ENCODE measurements at places on chromosomes 3 and 15. TPM values are rescaled to one million over a fixed set of nuclear protein-coding genes. Genes with fewer than 3 reads are reported as not detected.

Gene PSTPIP1
- 63.3 TPM for polyA plus RNA-seq

- no peaks in the 10 kb centered on the region for H3K27me3 ChIP-seq
- H3K27ac ChIP-seq: no peak overlapping the region
- no peak overlapping the region for H3K4me3 ChIP-seq
- H3K4me1 ChIP-seq: no peaks in the 10 kb centered on the region
These were observed 32.8 kb downstream of the COPS2 start for GRCh38 chr15:49122541-49123062.

- no peak overlapping the region for H3K4me3 ChIP-seq
These were observed 37.3 kb upstream of the CMTM8 start for GRCh38 chr3:32200992-32201758.

Gene AMT
- polyA plus RNA-seq: 0.15 TPM

- no peaks in the 10 kb centered on the region for H3K4me1 ChIP-seq
- H3K27ac ChIP-seq: no peak overlapping the region
- no peak for DNase-seq
- H3K4me3 ChIP-seq: no peak overlapping the region
These were observed 24.9 kb downstream of the ZXDC start for GRCh38 chr3:126450744-126451143.

- no peaks in the 10 kb centered on the region for H3K36me3 ChIP-seq
- no peak for DNase-seq
- peaks cover 36% of the 10 kb centered on the region for H3K4me1 ChIP-seq
These were observed 105.1 kb upstream of the TRPM1 start for GRCh38 chr15:31206386-31207181.

DNA sequence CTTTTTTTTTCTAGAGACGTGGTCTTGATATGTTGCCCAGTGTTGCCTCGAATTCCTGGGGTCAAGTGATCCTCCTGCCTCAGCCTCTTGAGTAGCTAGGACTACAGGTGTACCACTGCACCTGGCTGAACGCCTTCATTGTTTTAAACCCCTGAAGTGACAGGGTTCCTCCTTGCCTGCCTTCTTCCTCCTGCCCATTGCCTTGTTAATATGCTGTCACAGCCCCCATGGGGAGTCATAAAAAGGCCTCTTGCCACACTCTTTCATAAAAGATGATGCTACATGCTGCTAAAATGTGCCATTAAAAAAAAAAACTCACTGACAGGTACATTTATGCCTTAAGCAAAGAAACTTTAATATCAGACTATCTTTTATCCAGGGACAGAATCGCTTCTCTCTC lies 116.8 kb upstream of the SKOR1 start:
- H3K4me1 ChIP-seq: no peaks in the 10 kb centered on the region
- H3K27me3 ChIP-seq: no peaks in the 10 kb centered on the region
- no peaks in the 10 kb centered on the region for H3K36me3 ChIP-seq
- DNase-seq: no peak
- H3K4me3 ChIP-seq: no peak overlapping the region

Gene TM4SF18
- not detected for polyA plus RNA-seq

DNA sequence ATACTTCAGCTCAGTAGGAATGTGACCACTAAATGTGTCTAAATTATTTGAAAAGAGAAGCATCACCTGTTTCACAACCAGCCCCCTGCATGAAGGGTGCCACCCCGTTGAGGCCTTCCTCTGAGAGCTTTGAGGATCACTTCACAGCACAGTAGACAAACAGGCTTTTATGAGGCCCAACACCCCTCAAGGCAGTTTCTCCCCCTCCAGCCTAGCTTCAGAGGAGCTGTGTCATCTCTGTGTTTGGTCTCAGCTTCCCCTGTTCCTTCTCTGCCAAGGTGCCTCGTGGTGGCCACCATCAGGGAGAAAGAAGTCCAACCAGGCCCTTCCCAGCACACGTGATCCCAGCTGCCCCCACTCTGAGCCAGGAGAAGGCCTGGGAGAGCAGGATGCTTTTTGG lies 21.6 kb upstream of the DUSP7 start:
- H3K27me3 ChIP-seq: no peaks in the 10 kb centered on the region
- no peak for DNase-seq
- no peak overlapping the region for H3K27ac ChIP-seq
- no peaks in the 10 kb centered on the region for H3K4me1 ChIP-seq

DNA sequence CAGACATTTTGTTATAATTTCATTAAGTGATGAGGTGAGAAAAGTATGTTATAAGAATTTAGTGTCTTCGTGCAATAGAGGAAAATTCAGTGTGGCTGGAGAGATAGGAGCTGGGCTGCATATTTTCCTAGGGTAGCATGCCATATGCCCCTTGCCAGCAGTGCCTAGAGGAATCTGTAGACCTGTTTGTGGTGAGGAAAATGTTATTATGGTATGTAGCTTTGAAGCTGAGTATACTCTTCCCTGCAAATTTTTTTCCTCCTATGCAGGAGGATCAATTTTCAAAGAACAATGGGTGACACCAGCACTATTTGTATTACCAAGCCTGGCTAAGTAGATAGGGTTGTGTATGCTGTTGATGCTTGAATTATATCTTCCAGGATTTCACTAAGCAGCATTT lies 200.6 kb downstream of the EDEM1 start:
- no peaks in the 10 kb centered on the region for H3K4me1 ChIP-seq
- no peak overlapping the region for H3K27ac ChIP-seq
- no peak for DNase-seq
- H3K36me3 ChIP-seq: no peaks in the 10 kb centered on the region
- no peaks in the 10 kb centered on the region for H3K27me3 ChIP-seq

Gene MRPL46
- 60.2 TPM for polyA plus RNA-seq

DNA sequence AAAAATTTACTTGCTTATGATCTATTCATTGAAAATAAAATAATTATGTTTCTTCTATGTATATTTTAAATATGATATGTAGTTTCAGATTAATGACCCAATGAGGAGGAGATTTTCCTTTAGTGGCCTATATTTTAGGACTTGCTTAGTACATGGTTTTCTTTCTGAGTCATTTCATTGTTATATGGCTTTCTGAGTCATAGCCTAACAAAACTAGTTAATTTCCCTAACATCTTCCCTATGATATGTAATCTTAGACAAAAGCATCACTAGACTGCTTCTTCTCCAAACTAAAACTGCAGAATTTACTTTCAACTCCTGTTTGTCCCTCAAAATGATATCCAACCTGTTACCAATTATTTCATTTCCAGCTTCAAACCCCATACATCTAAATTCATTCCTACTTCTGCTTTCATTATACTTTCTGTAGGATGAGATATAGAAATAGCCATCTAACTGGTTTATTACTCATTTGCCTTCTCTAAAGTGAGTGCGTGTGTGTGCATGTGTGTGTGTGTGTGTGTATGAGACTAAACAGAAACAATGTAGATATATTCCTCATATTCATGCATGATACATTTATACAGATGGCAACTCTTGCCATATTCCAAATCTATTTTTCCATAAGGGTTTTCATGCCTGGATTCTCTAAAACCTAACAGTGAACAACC lies 915.0 kb upstream of the GBE1 start:
- H3K27ac ChIP-seq: no peak overlapping the region
- DNase-seq: no peak
- H3K4me3 ChIP-seq: no peak overlapping the region

- no peaks in the 10 kb centered on the region for H3K27me3 ChIP-seq
- H3K4me3 ChIP-seq: no peak overlapping the region
- DNase-seq: no peak
- H3K27ac ChIP-seq: no peak overlapping the region
- no peaks in the 10 kb centered on the region for H3K36me3 ChIP-seq
These were observed 367.5 kb downstream of the ROBO2 start for GRCh38 chr3:77407441-77407840.

Gene IGSF11
- polyA plus RNA-seq: not detected

Gene LMLN
- 3.0 TPM for polyA plus RNA-seq

GRCh38 chr3:119228373-119229145 lies 12.1 kb downstream of the B4GALT4 start:
- H3K27me3 ChIP-seq: no peaks in the 10 kb centered on the region
- H3K4me3 ChIP-seq: no peak overlapping the region
- no peak for DNase-seq
- peaks cover 45% of the 10 kb centered on the region for H3K36me3 ChIP-seq

DNA sequence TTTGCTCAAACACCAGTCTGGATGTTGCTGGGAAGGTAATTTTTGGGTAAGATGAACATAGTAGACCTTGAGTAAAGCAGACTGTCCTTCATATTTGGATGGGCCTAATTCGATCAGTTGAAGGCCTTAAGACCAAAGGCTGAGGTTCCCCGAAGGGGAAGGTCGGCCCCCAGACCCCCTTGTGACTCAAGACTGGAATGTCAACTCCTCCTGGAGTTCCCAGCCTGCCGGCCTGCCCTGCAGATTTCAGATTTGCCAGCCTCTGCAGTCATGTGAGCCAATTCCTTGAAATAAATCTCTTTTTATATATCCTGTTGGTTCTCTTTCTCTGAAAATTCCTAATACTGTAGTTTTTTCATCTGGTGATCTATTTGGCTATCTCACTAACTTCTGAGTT lies 146.5 kb downstream of the APBA2 start:
- H3K4me3 ChIP-seq: no peak overlapping the region
- H3K36me3 ChIP-seq: no peaks in the 10 kb centered on the region
- DNase-seq: no peak
- H3K27me3 ChIP-seq: no peaks in the 10 kb centered on the region
- H3K27ac ChIP-seq: no peak overlapping the region

GRCh38 chr3:132006605-132007204 lies 28.1 kb downstream of the CPNE4 start:
- H3K4me3 ChIP-seq: no peak overlapping the region
- H3K27ac ChIP-seq: no peak overlapping the region
- DNase-seq: no peak
- no peaks in the 10 kb centered on the region for H3K36me3 ChIP-seq

Gene CCDC13
- polyA plus RNA-seq: 0.25 TPM

DNA sequence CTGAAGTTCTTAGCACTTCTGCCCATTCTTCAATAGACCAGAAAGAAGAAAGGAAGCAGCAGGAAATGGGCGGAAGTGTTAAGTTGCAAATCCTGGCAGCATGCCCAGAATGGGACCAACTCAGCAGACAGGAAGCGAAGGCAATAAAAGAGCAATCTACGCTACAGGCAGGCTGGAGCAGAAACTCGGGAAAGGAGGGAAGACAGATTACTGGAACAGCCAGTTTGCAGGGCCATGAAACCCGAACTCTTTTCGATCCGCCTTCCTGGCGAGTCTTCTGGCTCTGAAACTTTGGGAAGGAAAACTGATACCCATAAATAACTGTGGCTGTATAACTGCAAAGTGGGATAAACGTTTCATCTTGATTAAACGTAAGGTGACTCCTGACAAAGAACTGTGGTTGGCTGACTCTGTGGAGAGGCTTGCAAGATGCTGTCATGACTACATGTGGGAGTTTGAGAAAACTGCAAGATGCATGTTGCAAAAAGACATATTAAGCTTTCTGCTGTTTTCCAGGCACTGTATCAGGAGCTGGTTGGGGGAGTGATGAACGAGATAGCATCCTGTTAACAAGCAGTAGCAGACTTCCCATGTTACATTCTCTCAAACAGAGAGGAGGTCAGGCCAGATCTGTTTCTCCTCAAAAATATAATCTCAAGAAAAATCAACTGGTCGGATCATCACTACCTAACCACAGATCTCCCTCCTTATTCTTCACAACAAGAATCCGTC lies 67.8 kb downstream of the FMN1 start:
- H3K27me3 ChIP-seq: no peaks in the 10 kb centered on the region
- peaks cover 23% of the 10 kb centered on the region for H3K4me1 ChIP-seq

- H3K4me3 ChIP-seq: no peak overlapping the region
- no peak overlapping the region for H3K27ac ChIP-seq
- H3K27me3 ChIP-seq: no peaks in the 10 kb centered on the region
- DNase-seq: no peak
- no peaks in the 10 kb centered on the region for H3K4me1 ChIP-seq
- H3K36me3 ChIP-seq: no peaks in the 10 kb centered on the region
These were observed 18.5 kb upstream of the CMTM8 start for GRCh38 chr3:32220006-32220405.

- H3K36me3 ChIP-seq: no peaks in the 10 kb centered on the region
- DNase-seq: no peak
- no peak overlapping the region for H3K4me3 ChIP-seq
These were observed 1.5 kb downstream of the SV2B start for GRCh38 chr15:91101608-91101920.

All from CD4-positive, alpha-beta memory T cell (primary cell).